ENCODE measurements at places on chromosomes 6 and 20. TPM values are rescaled to one million over a fixed set of nuclear protein-coding genes. Genes with fewer than 3 reads are reported as not detected.

DNA sequence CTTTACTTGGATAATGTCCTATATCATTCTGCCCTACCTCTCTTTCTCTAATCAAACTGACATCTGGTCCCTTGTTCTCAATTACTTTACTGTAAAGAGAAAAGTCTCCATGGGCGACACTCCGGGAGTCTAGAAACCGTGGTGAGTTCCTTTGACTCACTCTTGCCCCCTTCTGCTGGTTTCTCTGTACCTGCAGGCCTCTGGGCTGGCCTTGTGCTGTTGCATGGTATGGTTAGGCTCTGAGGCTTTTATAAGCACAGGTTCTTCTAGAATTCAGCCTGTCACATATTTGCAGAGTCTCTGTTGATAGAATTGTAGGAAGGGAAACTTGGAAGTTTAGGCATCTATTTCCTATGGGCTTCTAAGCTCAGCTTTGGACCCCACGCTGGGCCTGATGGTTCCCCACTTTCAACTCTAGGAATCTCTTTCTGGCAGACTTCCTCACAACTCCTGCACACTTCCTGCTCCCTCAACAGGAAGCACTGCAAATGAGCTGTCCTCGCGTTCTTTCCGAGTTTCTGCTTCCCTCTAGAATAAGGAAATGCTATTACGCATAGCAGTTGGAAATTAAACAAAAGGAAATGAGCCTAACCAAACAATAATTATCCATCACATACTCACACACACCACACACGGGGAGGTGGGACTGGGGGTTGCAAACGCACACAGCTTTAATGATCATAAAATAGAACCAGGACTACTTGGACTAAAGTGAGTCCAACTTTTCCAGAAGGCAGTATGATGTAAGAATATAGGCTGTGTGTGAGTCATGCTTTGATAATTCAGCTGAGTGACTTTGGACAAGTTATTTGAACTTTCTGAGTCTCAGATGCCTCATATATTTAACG, 683.3 kb downstream of the QKI start:
- DNase-seq: peak; percentile 69

GRCh38 chr6:140203661-140204147, 829.3 kb upstream of the CITED2 start:
- DNase-seq: no peak

GRCh38 chr20:33828967-33829560, 17.9 kb downstream of the CHMP4B start:
- peak; percentile 30 for DNase-seq

DNA sequence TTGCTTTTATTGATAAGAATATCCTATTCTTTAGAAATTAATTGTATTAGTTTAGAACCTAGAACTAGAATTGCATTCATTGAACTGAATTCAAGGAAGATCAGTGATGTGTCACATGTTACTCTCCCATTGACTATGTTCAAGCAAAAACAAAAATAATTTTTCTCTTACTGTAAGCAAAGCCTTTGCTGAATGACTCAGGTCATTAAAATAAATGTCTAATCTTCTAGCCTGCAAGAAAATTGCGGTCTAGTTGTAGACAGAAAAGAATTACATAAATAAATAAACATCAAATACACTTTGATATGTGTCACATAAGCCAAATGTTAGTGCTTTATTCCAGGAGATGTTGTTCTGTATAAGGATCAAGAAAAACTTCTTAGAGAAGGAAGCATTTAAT, 387.9 kb downstream of the ADGRB3 start:
- DNase-seq: no peak

DNA sequence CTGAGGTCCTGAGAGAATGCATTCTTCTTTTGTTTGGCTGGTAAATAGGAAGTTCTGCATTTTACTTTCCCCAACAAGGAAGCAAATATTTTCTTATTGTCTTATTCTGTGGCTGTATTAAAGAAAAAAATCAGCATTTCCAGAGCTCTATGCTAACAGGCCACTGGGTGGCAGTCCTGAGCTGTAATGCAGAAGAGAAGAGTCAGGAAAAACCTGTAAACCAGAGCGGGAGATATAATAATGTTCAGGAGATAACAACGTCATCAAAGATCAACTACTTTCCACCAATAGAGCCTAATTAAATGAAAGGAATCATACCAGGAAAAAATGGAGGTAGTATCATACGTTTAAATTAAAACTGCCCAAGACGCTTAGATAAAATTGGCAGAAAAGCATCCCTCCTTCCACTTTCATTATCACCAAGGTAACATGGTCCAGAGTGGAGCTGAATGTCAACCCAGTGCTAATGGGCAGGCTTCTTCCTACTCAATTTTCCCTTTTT, 55.6 kb upstream of the CARMIL1 start:
- peak; percentile 70 for DNase-seq

- no peak for DNase-seq
Measured at GRCh38 chr6:15922510-15923250, 206.2 kb upstream of the MYLIP start.

- DNase-seq: no peak
Measured at GRCh38 chr20:11687546-11688292, 230.0 kb upstream of the BTBD3 start.

DNA sequence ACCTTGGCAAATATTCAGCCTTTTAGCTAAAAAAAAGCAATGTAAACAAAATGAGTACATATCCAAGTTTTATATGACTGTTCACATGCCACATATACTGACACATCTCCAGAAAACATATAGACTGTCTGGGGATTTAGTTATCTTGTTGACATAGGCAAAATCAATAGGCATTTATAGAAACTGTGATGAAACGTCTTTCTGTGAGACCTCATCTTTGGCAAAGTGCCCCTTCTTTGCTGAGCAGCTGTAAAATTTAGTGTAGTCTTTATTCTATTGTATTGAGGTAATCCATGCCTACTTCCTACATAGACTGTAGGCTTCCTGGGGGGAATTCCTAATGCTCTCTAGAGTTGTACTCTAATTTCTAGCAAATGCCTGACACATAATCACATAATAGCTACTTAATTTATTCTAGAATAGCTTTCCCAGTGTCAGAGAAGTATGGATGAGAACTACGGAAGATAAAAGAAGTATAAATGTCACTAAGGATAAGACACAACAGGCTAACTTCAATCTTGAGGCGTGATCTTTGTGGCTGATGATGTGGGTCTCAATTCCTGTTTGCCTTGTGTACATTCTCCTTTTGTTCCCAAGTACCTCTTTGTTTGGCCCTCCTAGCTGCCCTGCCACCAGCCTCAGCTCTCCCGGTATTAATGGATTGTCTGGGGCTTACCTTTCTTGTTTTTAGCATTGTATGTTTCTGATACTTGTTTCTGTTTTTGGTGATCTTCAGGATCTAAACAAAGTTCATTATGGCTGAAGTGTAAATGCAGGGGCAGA, 30.6 kb downstream of the PTCHD4 start:
- no peak for DNase-seq

DNA sequence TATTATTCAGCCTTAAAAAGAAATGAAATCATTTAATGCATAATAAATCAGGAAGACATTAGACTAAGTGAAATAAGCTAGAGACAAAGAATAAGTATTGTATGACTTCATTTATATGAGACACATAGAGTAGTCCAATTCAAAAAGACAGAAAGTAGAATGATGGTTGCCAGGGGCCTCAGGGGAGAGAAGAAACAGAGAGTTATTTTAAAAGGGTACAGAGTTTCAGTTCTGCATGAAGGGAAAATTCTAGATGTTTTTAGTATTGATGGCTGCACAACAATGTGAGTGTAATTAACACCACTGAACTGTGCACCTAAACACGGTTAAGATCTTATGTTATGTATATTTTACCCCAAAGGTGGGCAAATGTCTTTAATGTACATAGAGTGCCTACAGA, 1407.9 kb upstream of the MAP3K7 start:
- DNase-seq: no peak

DNA sequence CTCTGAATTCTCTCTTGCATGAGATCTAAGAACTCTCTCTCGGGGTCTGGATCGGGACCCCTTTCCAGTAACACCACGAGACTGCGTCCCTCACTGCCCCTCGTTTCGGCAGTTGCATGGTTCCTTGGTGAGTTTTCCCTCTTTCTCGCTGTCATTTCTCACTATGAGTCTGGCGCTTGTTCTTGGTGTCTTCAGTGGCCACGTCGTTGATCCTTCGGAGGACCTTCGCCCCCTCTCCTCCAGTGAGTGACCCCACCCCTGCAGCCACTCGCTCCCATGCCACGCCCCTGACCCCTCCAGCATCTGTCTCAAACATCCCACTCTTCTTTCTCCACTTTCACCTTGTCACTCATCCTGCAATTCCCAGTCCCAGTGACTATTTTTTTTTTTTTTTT, 23.0 kb downstream of the SYNJ2 start:
- DNase-seq: no peak

- no peak for DNase-seq
Measured at GRCh38 chr20:1964659-1965405, 29.0 kb downstream of the PDYN start.

Gene KCNG1
- not detected for total RNA-seq

Gene ANKRD66
- 20.5 TPM for total RNA-seq

Gene ZFAND3
- total RNA-seq: 44.5 TPM
